Vagina (tissue), 2 donors: ENCODE measurements at places on chromosomes 3 and 15.

- DNase-seq = no peak
Measured at GRCh38 chr3:16290827-16291196, 25.8 kb downstream of the OXNAD1 start.

DNA sequence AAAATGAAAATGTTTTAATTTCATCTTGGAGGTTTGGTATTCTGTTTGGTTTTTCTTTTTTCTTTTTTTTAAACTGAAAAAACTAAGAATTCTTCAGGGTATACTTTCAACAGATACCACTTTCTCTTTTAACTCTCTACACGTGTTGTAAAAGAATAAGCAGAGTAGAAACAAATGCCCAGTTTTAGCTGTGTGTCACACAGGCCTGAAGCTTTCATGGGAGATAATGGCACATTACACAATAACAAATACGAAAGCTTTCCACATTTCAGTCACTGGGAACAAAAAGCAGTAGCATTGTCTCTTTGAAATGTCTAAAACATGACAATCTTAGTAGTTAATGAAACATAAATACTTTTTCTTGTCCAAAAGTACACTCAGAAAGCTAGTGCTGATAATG, 818.5 kb downstream of the TBL1XR1 start:
- no peak for DNase-seq

- DNase-seq = no peak
Measured at GRCh38 chr3:141106842-141107241, 55.7 kb downstream of the SPSB4 start.

DNA sequence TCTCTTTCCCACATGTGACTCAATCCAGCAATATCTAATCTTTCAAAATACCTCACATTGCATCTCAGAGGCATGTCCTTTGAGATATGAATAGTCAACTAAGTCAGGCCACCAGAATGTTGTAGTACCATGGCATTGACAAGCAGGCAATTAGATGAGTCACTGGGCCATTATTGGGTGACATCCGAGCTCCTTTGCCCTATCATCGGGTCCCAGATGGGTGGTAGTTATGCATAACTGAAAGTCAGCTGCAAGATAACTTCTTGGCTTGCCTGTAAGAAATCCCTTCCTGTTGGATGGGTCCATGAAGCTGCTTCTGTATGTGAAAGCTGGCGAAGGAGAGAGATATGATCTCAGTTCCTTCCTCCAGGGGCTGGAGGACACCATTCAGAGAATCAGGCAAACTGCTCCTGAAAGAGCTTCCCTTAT, 32.8 kb downstream of the ARRDC4 start:
- no peak for DNase-seq

DNA sequence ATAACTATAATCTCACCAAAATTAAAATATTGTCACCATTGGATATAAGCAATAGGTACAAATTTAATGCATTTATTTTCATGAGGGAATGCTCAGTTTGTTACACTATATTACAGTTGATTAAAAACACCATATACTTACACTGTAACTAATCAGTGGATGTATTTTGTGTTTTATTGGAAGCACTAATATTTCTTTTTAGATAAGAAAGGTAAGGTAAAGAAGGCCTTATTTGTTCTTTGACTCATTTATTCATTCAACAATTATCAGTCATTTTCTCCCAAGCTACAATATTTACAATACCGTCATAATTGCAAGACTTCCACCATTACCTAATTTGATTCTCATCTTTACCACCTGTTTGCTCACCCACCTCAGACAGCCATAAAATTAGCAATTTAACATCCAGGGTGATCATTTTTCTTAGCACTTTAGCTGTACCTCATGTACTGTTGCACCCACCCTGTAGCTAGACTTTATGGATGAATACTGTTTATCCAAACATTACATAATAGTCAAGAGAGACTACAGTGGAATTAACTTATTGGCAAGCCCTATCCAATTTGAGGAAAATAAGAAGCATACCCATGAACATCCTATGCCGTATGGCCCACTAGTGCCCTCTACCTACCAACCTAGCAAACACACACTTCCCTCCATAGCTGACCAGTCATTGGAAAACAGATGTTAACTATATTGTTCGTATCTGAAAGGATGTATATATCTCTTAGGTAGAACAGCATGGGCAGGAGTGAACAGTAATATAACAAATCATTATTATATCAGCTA, 229.6 kb downstream of the BBX start:
- DNase-seq = no peak

GRCh38 chr3:192578729-192579128, 148.6 kb downstream of the FGF12 start:
- DNase-seq = no peak

DNA sequence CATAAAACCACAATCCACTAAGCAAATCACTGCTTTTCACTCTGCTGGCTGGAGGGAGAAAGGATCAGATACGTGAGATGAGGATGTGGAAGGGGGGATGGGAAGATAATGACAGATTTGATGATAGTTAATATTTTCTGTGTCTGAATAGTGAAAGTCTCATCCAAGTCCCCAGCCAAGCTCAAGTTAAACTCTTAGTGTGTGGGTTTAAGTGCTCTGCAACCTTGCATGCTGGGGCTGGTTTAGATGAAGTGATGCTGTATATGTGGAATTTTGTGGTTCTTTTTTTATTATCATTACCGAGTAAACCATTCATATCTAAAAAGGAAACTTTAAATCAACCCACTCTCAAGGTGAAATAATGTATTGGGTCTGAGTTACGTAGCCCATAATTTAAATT, 111.0 kb downstream of the TPRG1 start:
- DNase-seq = no peak

- no peak for DNase-seq
Measured at GRCh38 chr15:101244036-101244781, 7.6 kb downstream of the CHSY1 start.

GRCh38 chr3:56291953-56292352, 176.3 kb downstream of the ERC2 start:
- DNase-seq = no peak

- DNase-seq = no peak
Measured at GRCh38 chr15:36632226-36632625, 52.8 kb downstream of the CDIN1 start.

- DNase-seq = no peak
Measured at GRCh38 chr15:31214158-31214863, 112.3 kb upstream of the KLF13 start.

DNA sequence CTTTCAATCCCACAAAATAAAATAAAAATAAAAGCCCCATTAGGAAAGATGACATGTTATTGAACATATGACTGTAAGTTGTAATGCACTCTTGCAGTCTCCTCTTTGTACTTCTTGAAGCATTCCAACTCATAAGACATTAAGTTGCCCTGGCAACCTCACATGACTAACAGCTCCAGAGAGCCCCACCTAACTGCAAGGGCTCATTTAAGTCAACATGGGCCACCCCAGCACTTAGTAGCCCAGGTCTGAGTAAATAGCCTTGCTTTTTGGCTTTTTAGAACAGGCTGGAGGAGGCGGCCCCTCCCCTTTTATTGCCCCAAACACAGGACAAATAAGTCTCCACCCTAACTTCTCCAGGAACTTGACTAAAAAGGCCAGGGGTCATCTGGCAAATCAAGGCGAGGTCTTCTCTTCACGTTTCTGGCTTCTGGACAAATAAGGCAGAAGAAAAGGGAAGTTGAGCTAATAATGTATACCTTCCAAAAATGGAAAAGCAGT, 135.1 kb downstream of the TMCO5A start:
- DNase-seq = no peak

- DNase-seq = no peak
Measured at GRCh38 chr3:159062734-159063410, 261.0 kb downstream of the MFSD1 start.

- DNase-seq = no peak
Measured at GRCh38 chr3:30864836-30865235, 29.6 kb downstream of the GADL1 start.

DNA sequence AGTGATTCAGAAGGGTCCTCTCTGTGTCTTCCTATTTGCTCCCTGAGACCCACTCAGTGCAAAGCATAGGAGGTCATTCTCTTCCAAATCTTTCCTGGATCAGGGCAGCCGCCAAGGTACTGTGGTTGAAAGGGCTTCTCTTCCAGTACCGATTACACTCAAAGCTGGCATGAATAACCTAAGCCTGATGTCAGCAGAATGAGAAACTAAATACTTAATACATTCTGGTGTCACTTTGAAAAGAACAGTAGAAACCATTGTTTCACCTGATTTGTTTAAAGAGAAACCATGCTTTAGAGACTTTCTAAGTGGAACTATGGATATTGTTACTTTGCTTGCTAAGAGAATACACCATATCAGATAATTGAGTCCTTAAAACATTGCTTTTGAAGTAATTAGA, 50.2 kb downstream of the PDHB start:
- DNase-seq = no peak

DNA sequence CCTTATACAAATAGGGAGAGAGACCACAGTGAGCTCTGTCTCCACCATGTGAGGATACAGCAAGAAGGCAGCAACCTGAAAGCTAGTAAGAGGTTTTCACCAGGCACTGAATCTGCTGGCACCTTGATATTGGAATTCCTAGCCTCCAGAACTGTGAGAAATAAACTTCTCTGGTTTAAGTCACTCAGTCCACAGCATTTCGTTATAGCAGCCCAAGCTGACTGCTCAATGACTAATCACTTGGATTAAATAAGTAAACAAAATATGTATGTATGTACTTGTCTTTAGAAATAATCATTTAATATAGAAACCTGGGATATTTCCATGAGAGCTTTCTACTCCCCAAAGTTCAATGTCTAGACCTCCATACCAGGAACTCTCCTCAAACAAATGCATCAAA, 162.0 kb downstream of the IMPG2 start:
- DNase-seq = no peak

DNA sequence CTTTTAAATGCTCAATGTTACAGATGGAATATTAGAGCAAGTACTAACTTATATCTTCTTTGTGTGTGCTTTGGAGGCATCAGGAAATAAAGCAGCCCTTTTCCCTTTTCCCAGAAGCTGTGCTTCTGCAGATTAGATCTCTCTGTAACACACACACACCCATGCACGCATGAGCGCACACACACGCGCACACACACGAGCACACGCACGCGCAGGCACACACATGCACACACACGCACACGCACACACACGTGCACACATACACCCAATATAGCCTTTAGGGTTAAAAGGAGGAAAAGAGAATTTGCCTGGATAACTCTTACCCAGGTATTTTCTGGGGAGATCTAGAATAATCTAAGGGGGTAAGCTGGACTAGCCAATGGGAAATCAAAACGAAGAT, 56.9 kb downstream of the TFRC start:
- no peak for DNase-seq

- DNase-seq = no peak
Measured at GRCh38 chr3:101148001-101148400, 154.8 kb upstream of the ABI3BP start.

DNA sequence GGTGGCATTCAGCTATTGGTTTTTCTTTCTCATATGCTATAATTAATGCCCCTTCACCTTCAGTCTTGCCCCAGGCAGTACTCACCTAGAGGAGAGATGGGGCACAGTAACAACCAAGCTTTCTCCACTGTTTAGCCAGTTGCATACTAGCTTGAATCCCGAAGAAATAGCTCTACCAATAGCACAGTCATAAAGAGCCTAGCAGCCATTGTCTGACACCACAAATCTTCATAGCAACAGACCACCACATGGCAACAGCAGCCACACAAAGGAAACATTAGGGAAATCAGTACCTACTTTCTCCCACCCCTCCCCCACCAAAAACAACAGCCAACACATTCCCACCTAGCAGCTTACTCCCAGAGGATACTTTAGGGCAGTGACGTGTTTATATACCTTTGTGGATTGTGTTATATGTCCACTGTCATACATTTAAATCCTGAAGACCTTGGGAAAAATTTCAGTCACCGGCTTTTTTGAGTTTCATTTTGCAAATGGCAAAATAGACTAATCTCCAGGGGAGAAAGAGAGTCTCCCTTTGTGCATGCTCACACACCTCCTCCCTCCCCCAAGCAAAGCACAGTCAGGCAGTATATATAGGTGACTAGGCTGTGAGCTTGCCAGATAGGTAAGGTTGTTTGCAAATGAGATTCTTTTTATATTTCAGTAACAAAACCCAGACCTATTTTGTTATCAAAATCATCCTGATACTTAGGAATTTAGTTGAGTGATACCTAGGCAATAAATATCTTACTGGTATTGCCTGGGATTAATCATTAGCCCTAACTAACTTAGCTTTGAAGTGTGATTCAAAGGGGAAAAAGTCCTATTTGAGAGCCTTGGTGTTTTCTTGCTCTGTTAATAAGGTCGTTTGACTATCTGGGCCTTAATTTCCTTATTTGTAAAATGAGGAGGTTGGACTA, 140.6 kb downstream of the RBPMS2 start:
- no peak for DNase-seq
